ENCODE measurements at places on chromosomes 12 and 14. TPM values are rescaled to one million over a fixed set of nuclear protein-coding genes. Genes with fewer than 3 reads are reported as not detected.

Gene FAM222A
- 0.52 TPM for total RNA-seq

Gene GPR84
- 0.15 TPM for total RNA-seq

Gene WSCD2
- not detected for total RNA-seq

Gene RFLNA
- total RNA-seq = not detected

Gene ALKBH2
- total RNA-seq = 13.0 TPM

Gene ACSM4
- total RNA-seq = not detected

Gene FGF23
- total RNA-seq = not detected

Gene IAPP
- not detected for total RNA-seq

Gene MYH6
- total RNA-seq = 0.07 TPM

Gene PTPN6
- 346 TPM for total RNA-seq

Gene REP15
- total RNA-seq = 0.25 TPM

Gene SENP1
- 37.2 TPM for total RNA-seq

Gene CYP27B1
- total RNA-seq = 1.9 TPM

Gene BCDIN3D
- total RNA-seq = 7.7 TPM

Gene PLD4
- not detected for total RNA-seq

Gene CCDC197
- total RNA-seq = not detected

Gene SIRT4
- total RNA-seq = 1.8 TPM

Gene ABCC9
- not detected for total RNA-seq

Gene PPP1R36
- total RNA-seq = 0.50 TPM

Gene CCDC85C
- 10.9 TPM for total RNA-seq

Gene RIMBP2
- not detected for total RNA-seq

All from activated CD4-positive, alpha-beta T cell treated with anti-CD3 and anti-CD28 coated beads, Interleukin-2, amount 10 ng/mL, durations not matched to agents 7 days and 5 days (primary cell).